Mammary epithelial cell (primary cell): ENCODE measurements at places on chromosomes 1 and 21. TPM values are rescaled to one million over a fixed set of nuclear protein-coding genes. Genes with fewer than 3 reads are reported as not detected.
A peak's percentile ranks its signal among the peaks of the same experiment; 100 is the strongest.

- no peak for DNase-seq
Observed at GRCh38 chr1:15071936-15072335, 81.6 kb upstream of the TMEM51 start.

OR2T2 gene
- not detected in 2 replicates for total RNA-seq

VSIG8 gene
- not detected for total RNA-seq

DNA sequence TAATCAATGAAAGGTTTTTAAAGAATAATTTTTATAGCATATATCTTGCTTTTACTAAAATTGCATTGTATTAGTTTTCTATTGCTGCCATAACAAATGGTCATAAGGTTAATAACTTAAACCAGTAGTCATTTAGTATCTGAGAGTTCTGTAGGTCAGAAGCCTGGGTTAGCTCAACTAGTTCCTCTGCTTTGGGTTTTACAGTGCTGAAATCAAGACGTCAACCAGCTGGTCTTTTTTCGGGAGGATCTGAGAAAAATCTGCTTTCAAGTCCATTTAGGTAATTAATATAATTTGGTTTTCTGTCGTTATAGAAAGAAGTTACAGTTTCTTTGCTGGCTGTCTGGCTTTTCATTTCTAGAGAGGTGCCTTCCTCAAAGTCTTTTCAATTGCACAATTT is 577.7 kb downstream of the MRPL39 start:
- no peak for DNase-seq

DNA sequence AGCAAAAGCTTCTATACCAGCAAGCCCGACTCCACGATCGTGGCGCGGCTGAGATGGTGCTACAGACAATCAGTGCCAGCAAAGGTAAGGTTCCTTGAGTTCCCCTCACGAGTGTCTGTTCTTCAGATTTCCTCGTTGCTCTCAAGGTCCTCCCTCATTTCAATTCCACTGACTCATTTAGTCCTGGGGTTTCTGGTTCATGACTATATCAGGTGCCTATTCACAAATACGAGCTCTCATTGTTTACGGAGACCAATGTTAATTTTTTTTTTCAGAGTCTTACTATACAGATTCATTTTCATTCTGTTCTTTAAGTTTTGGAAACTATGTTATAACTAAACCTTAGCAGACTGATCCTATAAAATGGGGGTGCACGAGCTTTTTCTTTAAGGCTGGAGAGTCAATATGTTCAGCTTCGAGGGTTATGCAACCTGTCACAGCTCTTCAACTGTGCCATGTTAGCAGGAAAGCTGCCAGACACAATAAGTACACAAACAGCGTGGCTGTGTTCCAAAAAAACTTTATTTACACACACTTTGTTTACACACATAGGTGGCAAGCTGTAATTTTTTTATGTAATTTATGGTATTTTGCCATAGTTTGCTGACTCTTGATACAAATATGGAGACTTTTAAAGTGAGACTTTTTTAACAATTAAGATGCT is 134.3 kb downstream of the ZP4 start:
- no peak for DNase-seq

DNA sequence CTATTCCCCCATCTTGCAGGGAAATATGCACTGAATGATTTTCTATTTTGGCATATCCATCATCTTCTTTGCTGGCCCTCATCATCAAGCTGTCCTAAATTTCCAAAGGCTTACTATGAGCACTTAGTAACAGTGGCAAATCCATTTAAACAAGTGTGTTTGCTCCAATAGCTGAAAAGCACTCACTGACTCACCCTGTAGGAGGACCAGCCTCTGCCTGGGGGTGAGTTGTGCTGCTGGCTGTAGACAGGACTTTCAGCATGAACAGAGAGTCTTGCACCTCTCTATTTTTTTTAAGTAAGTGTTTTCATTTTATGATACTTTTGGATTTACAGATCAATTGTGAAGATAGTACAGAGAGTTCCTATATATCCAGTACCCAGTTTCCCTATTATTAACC is 97.3 kb downstream of the SLC35F3 start:
- peak; percentile 76 for DNase-seq

DNA sequence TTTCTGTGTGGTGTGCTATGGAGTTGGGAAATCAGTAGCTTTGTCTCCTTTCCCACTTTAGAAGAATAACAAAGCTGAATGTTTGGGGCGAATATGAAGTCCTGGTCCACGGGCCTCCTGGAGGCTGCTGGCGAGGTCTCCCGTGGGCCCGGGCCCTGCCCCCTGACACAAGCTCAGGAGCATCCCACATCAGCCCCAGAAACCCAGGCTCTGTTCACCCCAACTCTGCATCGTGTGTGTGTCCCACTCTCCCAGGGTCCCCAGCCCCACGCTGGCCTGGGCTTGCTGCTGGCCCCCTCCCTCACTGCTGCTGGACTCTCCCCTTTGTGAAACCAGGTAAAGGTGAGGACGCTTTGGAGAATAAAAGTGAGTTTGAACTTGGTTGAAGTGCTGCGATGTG is 8.1 kb downstream of the PRDM16 start:
- DNase-seq = no peak

DCDC2B gene
- not detected in 2 replicates for total RNA-seq

- DNase-seq = no peak
Observed at GRCh38 chr21:37273911-37274690, 7.0 kb upstream of the VPS26C start.

SPRR2F gene
- not detected in 2 replicates for total RNA-seq

DNA sequence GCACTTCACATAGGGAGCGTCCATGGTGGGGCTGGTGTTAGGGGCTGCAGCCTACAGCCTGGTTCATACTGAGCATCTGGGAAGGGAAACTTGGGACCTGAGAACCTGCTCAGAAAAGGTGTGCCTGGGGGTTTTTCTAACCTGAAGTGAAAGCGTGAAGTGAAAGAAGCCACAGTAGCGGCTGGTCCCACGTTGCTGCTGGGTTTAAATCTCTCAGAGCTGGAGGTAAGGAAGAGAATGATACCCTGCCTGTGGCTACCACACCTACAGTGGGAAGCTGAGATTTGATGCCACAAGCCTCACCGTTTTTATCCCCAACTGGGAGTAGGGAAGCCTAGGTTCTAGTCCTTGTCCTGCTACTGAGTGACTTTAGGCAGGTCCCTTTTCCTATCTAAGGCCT is 21.0 kb upstream of the FUCA1 start:
- DNase-seq = no peak

DNA sequence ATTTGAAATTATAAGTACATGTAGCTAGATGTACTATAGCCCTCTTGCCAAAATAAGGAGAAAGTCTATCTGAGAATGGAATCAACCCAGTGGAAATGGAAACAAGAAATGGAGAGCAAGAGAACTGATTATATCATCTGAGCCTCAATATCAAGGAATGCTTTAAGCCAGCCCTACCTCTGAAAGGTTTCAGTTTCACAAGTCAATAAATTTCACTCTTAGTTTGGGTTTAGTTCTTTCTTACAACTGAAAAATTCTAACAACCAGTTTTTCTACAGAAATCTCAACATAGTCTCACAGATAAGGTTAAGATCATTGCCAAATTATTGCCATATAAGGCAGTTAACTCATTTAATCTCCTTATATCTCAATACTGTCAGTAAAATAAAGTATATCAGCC is 80.0 kb downstream of the EPS15 start:
- DNase-seq = no peak

DNA sequence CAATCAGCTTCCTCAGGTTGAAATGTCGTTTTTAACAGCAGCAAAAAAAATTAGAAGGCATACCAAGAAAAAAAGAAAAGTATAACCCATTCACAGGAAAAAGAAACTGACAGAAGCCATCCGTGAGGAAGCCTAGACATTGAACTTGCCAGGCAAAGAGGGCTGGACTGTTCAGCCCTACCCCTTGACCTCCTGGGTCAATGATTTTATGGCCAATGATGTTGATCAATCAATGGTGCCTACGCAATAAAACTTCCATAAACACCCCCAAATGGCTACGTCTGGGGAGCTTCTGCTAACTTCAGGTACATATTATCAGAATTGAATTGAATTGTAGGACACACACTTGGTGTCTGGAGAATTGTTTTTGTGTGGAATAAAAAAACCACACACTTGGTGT is 4.8 kb upstream of the PSEN2 start:
- no peak for DNase-seq

DNA sequence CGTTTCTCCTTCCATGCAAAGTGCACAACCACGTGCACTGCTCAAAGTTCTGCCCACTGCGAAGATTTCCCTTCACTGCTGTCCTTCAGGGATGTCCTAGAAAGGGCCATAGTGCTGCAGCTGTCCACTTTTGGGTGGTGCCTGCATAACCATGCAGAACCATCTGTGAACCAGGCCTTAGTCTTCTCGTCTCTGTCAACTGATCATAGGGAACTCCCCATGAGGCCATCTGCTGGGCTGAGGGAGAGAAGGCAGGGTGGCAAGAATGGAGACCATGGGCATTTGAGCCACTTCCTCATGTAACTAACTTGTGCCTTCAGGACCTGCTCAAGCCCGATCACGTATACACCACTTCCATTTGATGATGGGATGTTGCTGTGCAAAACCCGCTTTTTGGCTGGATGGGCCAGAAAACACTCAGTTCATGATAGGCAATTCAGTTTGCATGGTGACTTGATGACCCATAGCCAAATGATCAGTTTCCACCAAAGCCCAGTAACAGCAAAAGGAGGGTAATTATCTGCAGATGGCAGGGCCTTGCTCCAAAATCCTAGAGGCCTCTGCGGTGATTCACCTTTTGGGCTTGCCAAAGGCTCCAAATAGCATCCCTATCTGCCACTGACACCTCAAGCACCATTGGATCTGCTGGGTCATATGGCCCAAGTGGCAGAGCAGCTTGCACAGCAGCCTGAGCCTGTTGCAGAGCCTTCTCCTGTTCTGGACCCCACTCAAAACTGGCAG is 9.5 kb downstream of the ST6GALNAC5 start:
- DNase-seq = no peak
